Aortic smooth muscle cell (primary cell): ENCODE measurements at places on chromosomes 11 and 22. TPM values are rescaled to one million over a fixed set of nuclear protein-coding genes. Genes with fewer than 3 reads are reported as not detected.

RFPL2 gene
- total RNA-seq, result not detected in 2 replicates

RTN4RL2 gene
- not detected in 2 replicates for total RNA-seq

BRSK2 gene
- 0.12 and 0.26 TPM in 2 replicates for total RNA-seq

MPST gene
- total RNA-seq, result 37.8 and 38.7 TPM in 2 replicates

CECR2 gene
- under 0.01 TPM in 2 replicates for total RNA-seq

GRIA4 gene
- total RNA-seq, result 0.12 and 1.3 TPM in 2 replicates

GDPD4 gene
- not detected in 2 replicates for total RNA-seq

TOLLIP gene
- total RNA-seq, result 23.4 and 26.4 TPM in 2 replicates

PKNOX2 gene
- 0.92 and 1.1 TPM in 2 replicates for total RNA-seq
